Prostate gland (tissue), 2 donors: ENCODE measurements at places on chromosomes 1 and 21. TPM values are rescaled to one million over a fixed set of nuclear protein-coding genes. Genes with fewer than 3 reads are reported as not detected.

The SLC9C2 gene
- not detected for total RNA-seq

The NBPF11 gene
- 16.0 TPM for total RNA-seq

The ANXA9 gene
- 1.1 TPM for total RNA-seq

The SH2D5 gene
- not detected for total RNA-seq

The IQGAP3 gene
- total RNA-seq, result 1.5 TPM

The ERG gene
- 11.2 TPM for total RNA-seq

The DENND2D gene
- total RNA-seq, result 37.2 TPM

The LRRC41 gene
- total RNA-seq, result 143 TPM

The KRTAP19-1 gene
- total RNA-seq, result not detected
